RPMI7951 (cell line): ENCODE measurements at places on chromosomes 16 and 17. TPM values are rescaled to one million over a fixed set of nuclear protein-coding genes. Genes with fewer than 3 reads are reported as not detected.

Gene SLC13A5
- total RNA-seq: not detected in 2 replicates

Gene DNAH9
- total RNA-seq: under 0.01 TPM in 1 of 2 replicates, not detected in the other

DNA sequence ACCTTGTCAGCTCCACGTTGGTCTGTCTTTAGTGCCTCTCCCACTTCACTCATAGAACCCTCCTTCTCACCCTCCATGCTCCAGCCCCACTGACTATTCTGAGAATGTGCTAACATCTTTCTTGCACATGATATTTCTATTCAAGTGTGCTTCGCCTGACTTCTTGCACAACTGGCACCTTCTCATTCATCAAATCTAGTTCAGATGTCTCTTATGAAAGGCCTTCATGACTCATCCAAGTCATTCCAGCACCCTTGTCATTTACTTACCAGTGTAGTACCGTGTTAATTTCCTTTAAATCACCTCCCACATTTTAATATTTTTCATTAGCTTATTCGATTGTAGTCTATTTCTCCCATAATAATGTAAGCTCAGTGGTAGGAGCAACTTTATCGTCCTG lies 197.8 kb upstream of the PIRT start:
- no peak for DNase-seq

DNA sequence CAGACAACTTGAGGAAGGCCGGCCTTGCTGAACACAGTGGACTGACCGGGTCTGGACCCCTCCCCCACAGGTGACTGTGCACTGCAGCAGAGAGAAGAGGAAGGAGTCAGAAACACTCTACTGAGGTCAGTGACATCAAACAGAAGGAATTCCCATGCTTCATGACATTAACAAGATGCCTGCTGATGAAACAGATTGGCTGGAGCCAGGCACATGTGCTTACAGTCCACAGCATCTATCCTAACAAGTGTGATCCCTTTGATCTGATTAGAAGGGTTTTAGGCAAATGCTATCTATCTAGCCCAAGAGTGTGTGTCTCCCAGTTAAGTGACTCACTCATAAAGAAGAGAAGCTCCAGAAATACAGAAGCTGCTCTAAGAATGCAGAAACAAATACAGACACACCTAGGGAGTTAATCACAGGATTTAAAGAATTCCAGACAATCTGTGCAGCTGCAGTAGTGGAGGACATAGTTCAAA lies 90.2 kb downstream of the SYCE1L start:
- DNase-seq: peak; percentile 51

DNA sequence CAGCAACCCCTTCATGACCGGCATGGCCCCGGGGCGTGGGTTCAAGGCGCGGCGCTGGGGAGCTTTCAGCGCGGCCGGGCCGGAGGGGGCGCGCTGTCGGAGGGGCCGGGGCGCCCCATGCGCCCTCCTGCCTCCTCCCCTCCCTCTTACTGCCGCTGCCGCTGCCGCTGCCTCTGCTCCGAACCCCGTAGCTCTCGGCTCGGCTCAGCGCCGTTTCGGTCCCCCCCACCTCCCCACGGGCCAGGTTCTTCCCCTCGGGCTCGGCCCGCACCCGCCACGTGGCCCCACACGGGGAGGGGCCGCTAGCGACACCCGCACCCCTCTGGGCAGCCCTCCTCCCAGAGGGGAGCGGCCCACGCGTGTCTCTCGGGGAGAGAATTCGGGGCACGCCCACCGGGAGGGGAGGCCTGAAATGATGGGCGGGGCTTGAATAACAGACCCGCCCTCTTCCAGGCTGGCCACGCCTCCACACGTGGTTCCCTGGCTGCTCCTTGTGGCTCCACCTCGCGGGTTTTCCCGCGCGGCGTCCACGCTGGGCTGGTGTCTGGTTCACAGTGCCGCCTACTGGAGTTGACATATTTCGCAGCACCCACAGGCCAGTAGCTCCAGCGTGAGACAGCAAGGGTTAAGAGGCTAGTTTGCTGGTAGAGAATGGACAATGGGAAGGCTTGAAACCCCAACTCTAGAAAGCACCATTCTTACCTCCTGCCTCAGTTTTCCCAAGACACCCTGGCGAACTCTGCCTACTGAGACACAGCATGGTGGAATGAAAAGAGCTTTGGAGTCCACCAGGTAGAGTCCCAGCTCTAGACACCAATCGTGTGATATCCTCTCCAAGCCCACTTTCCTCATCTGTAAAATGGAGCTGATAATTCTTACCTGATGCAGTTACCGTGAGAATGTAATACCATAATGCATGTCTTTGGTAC lies at the start of gene KCNH4:
TSS of gene KCNH4 (minus strand) at position 221 of the 929 bp plus-strand sequence. CDS start at position 24, 197 bp downstream.
- peak; percentile 72 for DNase-seq

- no peak for DNase-seq
Measured at GRCh38 chr16:85246473-85246872, 134.2 kb upstream of the CIBAR2 start.
